Activated CD8-positive, alpha-beta memory T cell treated with anti-CD3 and anti-CD28 coated beads, Interleukin-2, amount 10 ng/mL, durations not matched to agents 7 days and 5 days (primary cell): ENCODE measurements at places on chromosomes 5 and 9.

GRCh38 chr5:96823900-96824380 is 16.2 kb upstream of the ERAP1 start:
- DNase-seq = no peak

DNA sequence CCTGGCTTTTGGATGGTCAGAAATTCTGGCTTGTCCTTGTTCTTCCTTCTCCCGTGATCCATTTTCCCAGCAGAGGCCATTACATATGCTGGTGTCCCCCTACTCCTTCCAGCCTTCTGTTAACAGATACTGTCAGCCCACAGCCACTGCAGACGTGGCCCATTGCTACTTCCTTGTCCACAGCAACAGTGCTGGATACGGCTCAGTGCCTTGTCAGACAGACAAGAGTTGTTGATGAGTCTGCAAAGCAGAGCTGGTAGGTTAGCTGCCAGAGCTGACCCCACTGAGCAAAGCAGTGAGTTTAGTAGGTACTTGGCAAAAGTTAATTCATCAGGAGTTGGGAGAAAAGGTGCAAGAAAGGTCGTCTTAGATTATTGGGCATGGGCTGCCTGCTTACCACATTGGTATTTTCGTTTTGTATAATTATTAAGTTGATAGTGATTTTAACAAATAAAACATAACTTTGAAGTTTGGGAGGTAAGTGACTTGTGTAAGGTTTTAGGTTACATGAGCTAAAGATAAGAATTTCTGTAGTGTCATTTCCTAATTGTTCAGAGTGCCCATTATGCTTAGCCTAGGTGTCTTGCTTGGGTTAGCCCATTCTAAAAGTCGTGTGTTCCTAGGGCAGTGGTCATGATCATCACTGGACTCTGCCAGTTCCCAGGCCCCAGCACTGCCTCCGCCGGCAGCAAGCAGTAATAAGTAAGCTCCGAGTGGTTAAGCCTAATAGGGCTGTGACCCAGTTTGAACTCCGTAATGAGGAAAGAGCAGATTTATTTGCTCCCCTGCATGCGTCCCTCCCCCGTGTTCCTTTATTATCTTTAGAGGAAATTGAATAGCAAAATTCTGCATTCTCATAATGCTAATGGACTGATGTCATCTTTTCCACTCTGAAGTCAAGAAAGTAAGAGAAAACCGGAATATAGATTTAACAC is 292.0 kb downstream of the FANCC start:
- no peak for DNase-seq

DNA sequence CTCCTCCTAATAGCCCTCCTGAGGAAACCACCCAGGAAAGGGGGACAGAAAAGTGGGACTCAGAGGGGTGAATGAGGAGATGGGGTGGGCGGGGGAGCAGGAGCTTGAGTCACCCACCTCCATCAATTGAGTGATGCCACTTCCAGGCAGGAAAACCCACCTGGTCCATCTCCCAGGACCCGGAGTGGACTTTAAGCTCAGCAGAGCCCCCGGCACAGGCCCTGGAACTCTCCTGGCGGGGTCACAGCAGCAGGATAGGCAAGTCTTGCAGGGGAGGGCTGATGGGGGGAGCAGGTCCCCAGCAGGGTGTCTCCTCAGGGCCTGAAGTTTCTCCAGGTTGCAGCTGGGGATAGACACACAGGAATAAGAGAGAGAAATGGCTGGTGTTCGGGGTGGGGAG is 40.8 kb downstream of the LHX2 start:
- no peak for DNase-seq

GRCh38 chr9:33164138-33164809 is 2.9 kb downstream of the B4GALT1 start:
- DNase-seq = no peak

GRCh38 chr5:111582993-111583601 is 70.8 kb upstream of the STARD4 start:
- DNase-seq = no peak

DNA sequence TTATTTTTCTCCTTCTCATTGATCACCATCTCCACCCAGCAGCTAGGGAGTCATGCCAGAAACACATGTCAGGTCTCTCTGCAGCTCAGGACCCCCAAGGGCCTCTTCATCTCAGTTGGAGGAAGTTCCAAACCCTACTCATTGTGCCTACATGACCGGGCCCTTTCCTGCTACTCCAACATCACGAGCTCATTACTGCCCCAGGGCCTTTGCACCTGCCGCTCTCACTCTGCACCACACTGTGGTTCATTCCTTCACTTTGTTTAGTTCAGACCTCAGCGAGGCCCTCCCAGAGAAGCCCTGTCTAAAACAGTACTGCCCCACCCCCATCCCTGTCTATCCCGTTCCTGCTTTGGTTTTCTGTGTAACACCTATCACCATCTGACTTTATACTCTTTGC is 22.1 kb upstream of the AKNA start:
- DNase-seq = no peak

GRCh38 chr9:35808433-35808832 is 3.6 kb downstream of the SPAG8 start:
- DNase-seq = no peak

DNA sequence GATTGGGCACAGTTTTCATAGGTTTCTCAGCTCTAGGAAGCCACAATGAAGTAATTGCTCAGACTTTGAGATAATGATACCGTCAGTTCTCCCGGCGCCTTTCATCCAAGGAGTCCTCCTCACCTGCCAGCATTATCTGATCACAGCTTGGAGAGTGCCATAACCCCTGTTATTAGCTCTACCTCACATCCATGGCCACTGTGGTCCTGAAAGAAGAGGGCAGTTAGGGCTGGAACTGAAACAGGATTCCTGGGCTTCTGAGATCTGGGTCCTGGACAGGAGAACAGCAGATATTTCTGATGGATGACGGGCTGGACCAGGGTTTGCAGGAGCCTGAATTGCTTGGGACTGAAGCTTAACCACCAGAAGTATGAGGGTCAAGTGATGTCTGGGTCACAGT is 13.5 kb downstream of the RGS3 start:
- DNase-seq = peak; percentile 21

- no peak for DNase-seq
These were observed 20.1 kb downstream of the DOCK2 start for GRCh38 chr5:169657127-169657526.

DNA sequence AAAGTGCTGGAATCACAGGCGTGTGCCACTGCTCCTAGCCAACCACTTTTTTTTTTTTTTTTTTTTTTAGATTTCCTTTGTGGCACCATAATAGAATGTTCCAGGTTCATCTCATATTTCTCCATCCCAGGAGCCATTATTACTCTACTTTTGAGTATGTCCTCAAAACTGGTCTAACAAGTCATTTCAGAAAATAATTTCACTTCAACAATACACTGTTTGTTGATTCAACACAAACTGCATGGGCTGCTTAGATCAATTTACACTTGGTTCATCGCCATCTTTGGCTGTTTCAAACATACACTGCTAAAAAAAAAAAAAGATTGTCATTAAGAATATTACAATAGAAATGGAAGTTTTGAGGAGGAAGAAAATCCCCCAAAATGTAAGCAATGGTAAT is 57.9 kb downstream of the CSNK1A1 start:
- DNase-seq = no peak

DNA sequence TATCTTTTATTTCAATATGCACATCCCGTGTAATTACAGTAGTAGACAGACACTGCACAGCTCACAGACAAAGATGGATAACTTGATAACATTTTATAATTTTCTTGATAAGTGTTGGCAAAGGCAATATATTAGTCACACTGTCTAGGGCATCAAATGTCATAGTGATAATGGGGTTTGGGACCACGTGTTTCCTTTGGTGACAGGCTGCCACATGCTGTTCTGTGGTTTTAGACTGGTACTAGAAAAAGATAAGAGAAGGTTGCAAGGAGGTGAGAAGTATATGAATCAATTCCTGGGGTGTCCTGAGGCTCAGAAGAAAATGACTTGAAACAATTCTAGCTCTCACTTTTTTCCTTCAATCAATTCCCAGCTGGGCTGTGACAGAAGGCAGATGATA is 258.8 kb upstream of the CHD1 start:
- DNase-seq = no peak

DNA sequence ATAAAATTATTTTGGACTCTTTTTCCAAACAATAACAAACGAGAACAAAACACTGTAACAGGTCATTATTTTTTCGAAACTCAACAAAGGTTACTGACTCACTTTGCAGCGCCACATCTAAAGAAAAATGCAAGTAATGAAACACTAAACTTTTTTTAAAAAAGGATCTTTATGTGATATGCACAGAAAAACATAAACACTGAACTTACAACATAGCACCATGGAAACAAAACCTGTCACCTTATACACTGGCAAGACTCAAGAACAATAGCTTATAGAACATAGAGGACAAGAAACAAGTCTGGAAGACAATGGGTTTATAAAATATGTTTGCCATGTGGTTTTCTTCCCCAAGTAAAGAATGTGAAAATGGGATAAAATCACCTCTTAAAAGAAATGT is 85.2 kb downstream of the AUH start:
- DNase-seq = no peak

GRCh38 chr5:154776167-154776566 is 21.0 kb downstream of the LARP1 start:
- no peak for DNase-seq

DNA sequence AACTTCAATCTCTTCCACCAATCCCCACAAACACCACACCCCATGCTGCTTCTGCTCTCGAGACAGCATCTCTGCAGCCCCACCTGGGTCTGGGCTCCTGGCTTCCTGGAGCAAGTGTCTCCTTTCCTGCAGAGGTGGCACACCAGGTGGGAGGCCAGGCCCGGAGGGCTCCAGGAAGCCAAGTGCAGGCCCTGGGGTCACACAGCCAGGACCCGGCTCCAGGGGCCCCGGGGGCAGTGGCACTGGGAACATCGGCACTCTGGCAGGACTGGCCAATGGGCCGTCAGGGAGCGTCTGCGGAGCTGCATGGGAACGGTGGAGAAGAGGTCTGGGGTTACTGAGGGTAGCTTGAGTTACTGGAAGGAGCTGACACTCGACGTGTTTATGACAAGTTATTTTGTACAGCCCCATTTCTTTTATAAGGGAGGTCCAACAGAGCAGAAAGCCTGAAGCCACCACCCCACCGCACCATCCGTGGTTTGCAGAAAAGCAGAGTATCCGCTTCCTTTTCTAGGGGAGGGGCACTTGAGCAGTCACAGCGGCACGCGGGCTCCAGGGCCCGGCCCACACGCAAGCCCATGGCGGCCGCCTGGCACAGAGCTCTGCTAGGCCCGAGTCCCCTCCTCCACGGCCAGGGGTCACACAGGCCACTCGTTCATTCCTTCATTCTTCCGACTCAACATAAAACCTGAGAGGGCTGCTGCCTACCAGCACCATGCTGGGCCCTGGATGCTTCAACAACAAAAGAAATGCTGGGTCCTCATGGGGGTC is 14.6 kb upstream of the INPP5E start:
- DNase-seq = no peak

GRCh38 chr9:137804908-137805630 is 72.5 kb upstream of the CACNA1B start:
- DNase-seq = no peak

GRCh38 chr5:4028384-4028783 is 432.8 kb downstream of the IRX1 start:
- DNase-seq = no peak

DNA sequence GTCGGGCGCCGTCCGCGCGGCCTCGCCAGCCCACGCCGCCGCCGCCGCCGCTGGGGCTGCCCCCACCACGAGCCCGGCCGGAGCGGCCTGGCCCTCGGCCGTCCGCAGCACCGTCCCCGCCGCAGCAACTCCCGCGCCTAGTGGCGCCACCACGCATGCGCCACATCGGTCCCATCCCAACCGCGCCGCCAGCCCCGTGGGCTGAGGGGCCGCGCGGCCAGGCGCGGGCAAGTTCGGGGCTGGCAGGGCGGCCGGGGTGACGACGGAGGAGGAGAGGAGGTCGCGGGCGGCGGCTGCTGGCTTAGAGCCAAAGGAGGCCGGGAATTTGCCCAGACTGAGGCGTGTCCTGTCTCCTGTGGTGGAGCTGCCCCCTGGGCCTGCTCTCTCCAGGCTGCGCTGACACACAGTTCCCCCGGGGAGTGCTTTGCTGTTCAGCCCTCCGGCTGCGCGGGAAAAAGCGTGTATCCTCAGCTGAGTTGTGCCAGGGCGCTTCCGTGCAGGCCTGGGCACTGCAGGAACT is at the start of gene TUSC1:
TUSC1 (minus strand) TSS at position 298 of the 520 bp plus-strand sequence; CDS start at position 166, 132 bp downstream.
- no peak for DNase-seq

GRCh38 chr9:94164806-94165549 is 80.7 kb downstream of the PTPDC1 start:
- no peak for DNase-seq

DNA sequence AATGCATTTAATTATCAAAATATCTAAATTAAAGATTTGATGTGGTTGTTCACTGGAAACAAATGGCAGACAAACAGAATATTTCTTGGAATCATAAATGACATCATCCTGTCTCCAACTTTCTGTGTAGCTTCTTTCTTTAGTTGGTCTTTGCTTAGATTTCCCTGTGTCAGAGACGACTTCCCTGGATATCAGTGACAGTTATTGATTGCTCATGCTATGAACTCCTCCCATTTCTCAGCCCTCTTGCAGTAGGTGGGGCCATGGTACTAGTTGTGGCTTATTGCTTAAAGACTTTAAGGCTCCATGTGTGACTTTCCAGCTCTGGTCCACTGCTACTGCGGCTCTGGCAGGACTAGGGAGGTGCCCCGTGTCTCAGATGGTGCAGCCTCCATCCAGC is 592.6 kb downstream of the MTRR start:
- DNase-seq = no peak

DNA sequence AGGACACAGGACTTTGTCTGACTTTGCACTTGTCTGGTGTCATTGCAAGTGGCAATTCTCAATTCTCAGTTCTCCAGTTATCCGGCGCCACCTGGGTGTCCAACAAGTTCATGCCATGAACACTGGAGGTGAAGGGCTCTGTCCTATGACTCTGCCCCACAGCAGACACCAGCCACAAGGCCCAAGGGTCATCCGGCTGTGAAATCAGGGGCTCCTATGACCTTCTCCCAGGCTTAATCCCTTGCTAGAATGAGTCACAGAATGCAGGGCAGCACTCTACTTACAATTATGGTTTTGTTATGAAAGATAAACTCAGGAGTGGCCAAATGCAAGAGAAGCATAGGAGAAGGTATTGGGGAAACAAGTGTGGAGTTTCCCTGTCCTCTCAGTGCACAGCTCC is 392.0 kb downstream of the GADD45G start:
- DNase-seq = peak; percentile 50

- no peak for DNase-seq
These were observed 101.3 kb downstream of the NUDT12 start for GRCh38 chr5:103461243-103461642.

DNA sequence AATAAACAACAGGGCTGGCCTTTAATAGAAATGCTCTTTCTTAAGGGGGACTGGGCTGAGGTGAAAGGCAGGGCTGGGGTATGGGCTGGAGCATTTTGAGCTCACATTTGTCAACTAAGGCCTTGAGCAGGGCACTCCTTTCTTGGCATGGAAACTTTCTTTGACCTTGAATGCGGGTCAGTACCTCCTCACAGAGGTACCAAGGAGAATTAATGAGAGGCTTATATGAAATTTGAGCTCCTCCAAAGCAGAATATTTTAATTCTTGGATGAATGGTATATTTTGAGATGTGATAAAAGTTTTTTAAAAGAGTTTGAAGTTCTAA is 3.1 kb downstream of the CYSTM1 start:
- no peak for DNase-seq
